Left colon (tissue), 2 donors: ENCODE measurements at places on chromosomes 5 and 9. TPM values are rescaled to one million over a fixed set of nuclear protein-coding genes. Genes with fewer than 3 reads are reported as not detected.

- peak; percentile 43 for DNase-seq
Measured at GRCh38 chr5:141876628-141877355, 1.4 kb downstream of the PCDH1 start.

- DNase-seq, result no peak
Measured at GRCh38 chr9:93807166-93808074, 147.7 kb downstream of the BARX1 start.

RANBP6 gene
- total RNA-seq, result 7.1 TPM

DNA sequence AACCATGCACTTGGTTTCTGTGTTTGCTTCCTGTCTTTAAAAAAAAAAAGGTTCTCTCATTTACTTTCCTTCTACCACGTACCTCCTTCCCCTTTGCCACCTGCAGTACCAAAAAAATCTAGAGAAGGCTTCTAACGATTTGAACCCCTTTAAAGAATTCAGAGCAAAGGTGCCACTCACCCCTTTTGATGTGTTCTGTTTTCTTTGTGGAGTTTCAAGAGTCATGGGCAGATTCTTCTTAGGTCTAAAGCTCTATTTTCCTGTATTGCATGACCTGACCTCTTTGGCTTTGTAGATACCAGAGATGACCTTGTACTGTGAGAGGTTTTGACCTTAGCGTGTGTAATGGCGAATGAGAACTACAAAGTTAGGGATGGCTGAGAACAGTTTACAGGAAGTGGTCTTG lies 29.0 kb downstream of the TXNDC8 start:
- DNase-seq, result no peak

- DNase-seq, result no peak
Measured at GRCh38 chr5:126982926-126983873, 47.2 kb downstream of the MARCHF3 start.

- DNase-seq, result no peak
Measured at GRCh38 chr9:136255166-136255538, 9.5 kb upstream of the QSOX2 start.

DAB2IP gene
- 128 TPM for total RNA-seq

PCDHGA8 gene
- total RNA-seq, result 0.82 TPM

SLC6A19 gene
- total RNA-seq, result 5.8 TPM

DNA sequence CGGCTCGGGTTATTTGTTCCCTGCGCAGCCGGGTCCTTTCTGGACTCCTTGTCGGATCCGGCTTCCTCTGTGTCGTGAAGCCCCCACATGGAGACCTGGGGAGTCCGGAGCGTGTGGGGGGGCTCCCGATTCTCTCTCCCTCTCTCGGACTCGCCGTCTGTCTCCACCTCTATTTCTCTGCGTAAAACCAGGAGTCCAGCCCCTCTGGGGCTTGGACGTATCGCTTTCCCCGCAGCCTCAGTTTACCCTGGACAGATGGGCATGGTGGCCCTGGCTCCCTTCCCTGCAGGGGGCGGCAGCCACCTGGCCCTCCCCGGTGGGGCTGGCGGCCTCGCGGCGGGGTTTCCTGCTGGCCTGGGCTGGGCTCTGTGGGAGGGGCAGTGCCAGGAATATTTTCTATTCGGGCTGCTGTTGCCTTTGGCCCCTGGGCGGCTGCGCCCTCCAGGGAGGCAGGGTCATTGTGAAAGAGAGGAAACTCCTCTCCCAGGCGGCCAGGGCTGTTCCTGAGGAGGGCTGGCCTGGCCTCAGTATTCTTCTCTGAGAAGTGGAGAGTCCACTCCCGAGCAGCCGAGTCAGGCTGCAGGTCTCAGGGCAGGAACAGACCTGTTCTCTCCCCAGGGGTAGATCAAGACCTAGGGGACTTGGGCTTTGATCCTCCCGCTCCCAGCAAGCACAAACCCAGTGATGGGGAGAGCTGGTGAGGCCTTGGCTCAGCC lies 665 bp downstream of the ASS1 start:
- peak; percentile 70 for DNase-seq

SAPCD2 gene
- total RNA-seq, result 16.8 TPM
